Fibroblast of pulmonary artery (primary cell): ENCODE measurements at places on chromosomes 13 and 19.

DNA sequence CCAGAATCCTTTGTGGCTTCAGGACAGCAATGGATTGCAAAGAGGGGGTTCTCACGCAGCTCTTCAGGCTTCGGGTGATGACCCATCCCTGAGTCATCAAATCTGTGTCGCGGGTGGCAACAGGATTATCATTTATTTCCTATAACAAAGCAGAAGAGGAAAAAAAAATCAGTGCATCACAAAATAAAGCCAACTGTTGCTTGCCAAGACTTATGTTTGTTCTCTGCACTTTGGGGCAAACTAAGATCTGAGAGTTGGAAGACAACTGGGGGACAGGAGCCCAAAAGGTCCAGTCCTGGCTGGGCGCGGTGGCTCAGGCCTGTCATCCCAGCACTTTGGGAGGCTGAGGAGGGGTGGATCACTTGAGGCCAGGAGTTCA is 6.4 kb downstream of the GNA15 start:
- DNase-seq, result peak; percentile 88

- DNase-seq, result no peak
Measured at GRCh38 chr13:32731576-32731975, 145.3 kb downstream of the PDS5B start.

DNA sequence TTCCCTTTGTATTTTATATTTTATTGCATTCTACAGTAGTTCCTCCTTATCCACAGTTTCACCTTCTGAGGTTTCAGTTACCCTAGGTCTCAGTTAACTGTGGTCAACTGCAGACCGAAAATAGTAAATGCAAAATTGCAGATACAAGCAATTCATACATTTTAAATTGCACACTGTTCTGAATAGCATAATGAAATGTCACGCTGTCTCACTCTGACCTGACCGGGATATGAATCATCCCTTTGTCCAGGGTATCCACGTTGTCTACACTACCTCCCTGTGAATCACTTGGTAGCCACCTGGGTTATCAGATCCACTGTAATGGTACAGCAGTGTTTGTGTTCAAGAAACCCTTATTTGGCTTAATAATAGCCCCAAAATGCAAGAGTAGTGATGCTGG is 325.0 kb downstream of the DNAJC15 start:
- DNase-seq, result peak; percentile 36

- DNase-seq, result no peak
Measured at GRCh38 chr13:30991184-30991583, 58.7 kb downstream of the TEX26 start.

- no peak for DNase-seq
Measured at GRCh38 chr13:46402178-46402577, 15.1 kb upstream of the RUBCNL start.

- no peak for DNase-seq
Measured at GRCh38 chr13:72662548-72662947, 64.9 kb downstream of the MZT1 start.

GRCh38 chr19:17487284-17488121 is 17.2 kb downstream of the SLC27A1 start:
- DNase-seq, result no peak

- no peak for DNase-seq
Measured at GRCh38 chr13:112672651-112673284, 17.1 kb upstream of the ATP11A start.

DNA sequence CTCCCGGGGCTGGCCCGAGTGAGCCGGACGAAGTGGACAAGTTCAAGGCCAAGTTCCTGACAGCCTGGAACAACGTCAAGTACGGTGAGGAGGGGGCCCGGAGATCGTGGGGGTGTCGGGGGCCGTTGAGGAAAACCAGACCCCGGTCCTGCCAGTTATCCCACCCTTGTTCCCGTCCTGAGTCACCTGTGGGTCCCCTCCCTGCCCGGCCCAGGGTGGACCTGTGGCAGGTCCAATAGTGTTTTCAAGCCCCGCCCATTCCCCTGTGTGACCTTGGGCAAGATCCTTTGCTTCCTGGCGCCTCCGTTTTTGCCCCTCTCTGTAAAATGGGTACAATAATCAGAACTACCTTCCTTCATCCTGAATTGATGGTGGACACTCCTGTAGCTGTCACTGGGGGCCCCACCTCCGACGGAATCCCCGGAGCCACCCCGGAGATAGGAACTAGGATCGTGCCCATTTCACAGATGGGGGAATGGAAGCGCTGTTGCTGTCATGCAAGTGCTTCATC is 593 bp downstream of the ATG4D start:
- DNase-seq, result no peak

- DNase-seq, result no peak
Measured at GRCh38 chr19:18506101-18506930, 15.6 kb downstream of the ELL start.

GRCh38 chr13:27006519-27007161 is 165.0 kb downstream of the USP12 start:
- peak; percentile 36 for DNase-seq

DNA sequence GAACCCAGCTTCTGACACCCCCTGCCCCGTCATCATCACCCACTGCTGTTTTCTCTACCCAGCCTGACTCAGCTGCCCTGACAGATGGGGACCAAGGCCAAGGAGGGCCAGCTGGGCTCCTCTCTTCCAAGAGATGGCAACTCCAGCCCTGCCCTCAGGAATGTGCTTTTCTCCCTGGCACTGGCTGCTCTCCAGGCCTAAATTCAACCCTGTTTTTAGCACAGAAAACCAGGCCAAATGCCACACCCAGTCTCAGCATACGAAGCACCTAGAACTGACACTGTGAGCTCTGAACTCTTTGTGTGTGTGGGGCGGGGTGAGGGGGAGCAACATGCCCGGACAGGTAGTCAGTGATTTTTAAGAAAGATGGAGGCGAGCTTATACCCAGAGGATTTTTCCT is 23.4 kb upstream of the IGFL1 start:
- DNase-seq, result no peak

- DNase-seq, result no peak
Measured at GRCh38 chr13:88592105-88592504, 920.9 kb downstream of the SLITRK5 start.

DNA sequence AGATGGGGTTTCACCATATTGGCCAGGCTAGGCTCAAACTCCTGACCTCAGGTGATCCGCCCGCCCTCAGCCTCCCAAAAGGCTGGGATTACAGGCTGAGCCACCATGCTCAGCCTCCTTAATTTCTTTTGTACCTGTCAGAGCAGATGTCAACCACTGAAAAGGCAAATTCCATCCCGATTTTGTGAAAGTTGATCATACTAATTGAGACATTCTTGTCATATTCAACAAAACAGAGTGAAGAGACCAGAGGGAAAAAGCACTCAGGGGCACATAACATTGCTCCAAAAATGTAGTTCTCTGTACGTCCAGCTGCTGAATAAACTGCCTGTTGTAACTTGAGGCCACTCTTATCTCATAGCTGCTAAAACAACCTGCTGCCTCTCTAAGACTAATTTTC is 27.4 kb upstream of the PSPC1 start:
- DNase-seq, result no peak

DNA sequence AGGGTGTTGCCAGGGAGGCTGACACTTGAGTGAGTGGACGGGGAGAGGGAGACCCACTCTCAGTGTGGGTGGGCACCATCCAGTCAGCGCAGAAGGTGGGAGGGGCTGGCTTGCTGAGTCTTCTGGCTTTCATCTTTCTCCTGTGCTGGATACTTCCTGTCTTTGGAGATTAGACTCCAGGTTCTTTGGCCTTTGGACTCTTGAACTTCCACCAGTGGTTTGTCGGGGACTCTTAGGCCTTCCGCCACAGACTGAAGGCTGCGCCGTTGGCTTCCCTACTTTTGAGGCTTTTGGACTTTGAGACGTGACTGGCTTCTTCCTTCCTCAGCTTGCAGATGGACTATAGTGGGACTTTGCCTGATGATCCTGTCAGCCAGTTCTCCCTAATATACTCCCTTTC is 4.3 kb upstream of the LENG8 start:
- DNase-seq, result no peak

- peak; percentile 92 for DNase-seq
Measured at GRCh38 chr13:24220086-24220703, 59.7 kb downstream of the SPATA13 start.
